ENCODE measurements at places on chromosomes 11 and 22. TPM values are rescaled to one million over a fixed set of nuclear protein-coding genes. Genes with fewer than 3 reads are reported as not detected.

The OR8G1 gene
- total RNA-seq, result not detected

The SPDYC gene
- not detected for total RNA-seq

The UPK3A gene
- not detected for total RNA-seq

The OR6T1 gene
- not detected for total RNA-seq

- H3K27ac ChIP-seq, result no peak overlapping the region
- no peak overlapping the region for H3K4me3 ChIP-seq
- peak; percentile 64 for DNase-seq
- no peaks in the 10 kb centered on the region for H3K36me3 ChIP-seq
These were observed 9.1 kb upstream of the OR10D3 start for GRCh38 chr11:124174001-124174583.

DNA sequence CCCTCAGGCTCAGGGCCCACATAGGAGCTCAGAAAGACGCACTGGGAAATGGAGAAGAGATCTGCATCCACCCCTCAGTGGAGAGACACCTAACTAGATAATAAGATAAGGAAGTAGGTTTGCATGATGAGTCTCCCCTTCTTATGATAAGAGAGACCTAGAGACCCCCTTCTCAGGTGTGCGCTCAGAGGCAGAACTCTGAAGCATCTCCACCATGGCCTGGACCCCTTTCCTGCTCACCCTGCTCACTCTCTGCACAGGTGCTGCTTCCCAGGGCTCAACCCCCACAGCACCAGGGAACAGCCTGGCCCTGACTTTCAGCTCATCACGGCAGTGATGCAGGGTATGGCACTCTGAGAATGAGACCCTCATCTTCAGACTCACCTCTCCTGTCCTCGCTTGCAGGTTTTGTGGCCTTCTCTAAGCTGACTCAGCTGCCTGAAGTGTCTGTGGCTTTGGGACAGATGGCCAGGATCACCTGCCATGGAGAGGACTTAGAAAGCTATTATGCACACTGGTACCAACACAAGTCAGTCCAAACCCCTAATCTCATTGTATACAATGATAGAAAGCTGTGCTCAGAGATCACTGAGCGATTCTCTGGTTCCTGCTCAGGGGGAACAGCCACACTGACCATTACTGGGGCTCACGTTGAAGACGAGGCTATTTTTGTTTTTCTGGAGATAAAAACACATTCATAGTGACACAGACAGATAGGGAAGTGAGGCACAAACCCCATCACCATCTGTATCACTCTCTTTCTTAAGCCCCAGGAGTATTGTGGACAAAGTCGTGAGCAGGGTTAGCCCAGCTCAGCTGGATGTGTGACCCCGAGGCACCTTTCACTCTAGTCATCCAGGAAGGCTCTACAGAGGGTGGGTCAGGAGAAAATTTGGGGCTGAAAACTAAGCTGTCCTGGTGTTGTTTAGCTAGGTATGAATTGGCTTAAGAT is 29.7 kb upstream of the IGLL5 start:
- no peak overlapping the region for H3K27ac ChIP-seq
- H3K27me3 ChIP-seq, result peaks cover 10% of the 10 kb centered on the region
- H3K4me3 ChIP-seq, result no peak overlapping the region

- H3K27me3 ChIP-seq, result peaks cover 29% of the 10 kb centered on the region
- no peaks in the 10 kb centered on the region for H3K4me1 ChIP-seq
- H3K27ac ChIP-seq, result no peak overlapping the region
- H3K4me3 ChIP-seq, result no peak overlapping the region
- H3K36me3 ChIP-seq, result no peaks in the 10 kb centered on the region
- peak; percentile 30 for DNase-seq
These were observed 879 bp downstream of the TMEM121B start for GRCh38 chr22:17120281-17120680.
